ENCODE measurements at places on chromosomes 4 and X.

- no peak for DNase-seq
Measured at GRCh38 chr4:71711044-71711984, 72.6 kb downstream of the GC start.

DNA sequence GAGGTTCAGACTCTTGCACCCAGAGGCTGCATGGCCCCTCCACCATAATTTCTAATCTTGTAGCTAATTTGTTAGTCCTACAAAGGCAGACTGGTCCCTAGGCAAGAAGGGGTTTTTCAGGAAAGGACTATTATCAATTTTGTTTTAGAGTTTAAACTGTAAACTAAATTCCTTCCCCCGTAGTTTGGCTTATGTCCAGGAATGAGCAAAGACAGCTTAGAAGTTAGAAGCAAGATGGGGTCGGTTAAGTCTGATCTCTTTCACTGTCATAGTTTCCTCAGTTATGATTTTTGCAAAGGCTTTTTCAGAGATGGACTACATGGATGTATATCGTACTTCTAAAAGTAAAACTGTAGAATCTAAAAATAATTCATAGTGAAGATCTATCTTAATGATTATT, 258.1 kb upstream of the IL1RAPL1 start:
- no peak for DNase-seq

DNA sequence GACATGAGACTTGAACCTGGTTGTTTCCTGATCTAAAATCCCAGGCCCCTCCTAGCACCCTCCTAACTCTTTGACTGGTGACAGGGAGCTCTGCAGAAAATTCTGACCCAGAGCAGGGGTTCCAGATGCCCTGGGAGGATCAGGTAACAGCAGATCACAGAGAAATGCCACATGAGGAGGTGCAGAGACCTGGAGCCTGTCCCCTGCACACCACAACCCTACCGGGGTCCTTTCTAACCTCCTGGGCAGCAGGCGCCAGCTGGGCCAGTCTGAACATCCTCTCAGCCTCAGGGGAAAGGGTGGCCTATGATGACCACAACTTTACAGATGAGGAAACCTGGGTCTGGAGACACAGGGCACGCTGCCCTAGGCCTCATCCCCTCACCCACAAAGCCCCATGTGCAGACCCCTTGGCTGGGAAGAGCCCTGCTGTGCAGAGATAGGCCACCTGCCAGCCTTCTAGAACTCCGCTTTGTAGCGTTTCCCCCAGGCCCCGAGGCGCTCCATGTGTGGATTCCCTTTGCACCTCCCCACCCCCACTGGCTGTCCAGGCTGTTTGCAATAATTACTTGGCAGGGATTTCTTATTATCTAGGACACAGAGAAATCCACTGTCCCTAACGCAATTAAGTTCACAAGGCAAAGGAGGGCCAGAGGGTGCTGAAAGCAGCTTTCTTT, 36.5 kb downstream of the WDR1 start:
- DNase-seq, result no peak

DNA sequence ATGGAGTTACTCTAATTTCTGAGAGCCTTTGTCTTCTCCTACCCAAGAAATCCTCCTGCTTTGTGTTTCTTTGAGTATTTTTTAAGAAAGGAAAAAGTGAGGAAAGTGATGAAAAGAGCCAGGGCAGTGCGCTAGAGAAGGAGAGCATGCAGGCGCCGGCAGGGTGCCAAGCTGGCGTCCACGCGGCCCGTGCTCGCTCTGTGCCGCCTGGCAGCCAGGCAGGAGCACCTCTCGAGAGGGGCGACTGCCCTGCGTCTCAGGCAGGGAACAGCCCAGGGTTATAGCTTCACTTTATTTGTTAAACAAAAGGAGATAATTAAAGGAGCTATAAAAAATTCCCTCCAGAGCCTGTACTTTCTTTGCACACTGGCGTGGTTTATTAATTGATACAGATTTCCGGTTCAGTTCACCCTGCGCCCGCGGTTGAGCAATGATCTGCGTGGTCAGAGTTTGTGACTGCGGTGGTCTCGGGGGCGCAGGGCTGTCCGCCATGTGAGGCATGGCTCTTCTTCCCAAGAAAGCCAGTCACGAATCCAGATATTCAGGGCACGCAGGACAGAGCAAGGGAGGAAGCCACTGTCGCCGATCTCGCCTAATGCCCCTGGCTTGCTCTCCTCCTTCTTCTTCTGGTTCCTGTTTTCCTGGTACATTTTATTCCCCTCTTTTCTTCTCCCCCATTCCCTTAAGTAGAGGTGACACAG, 110.8 kb upstream of the PAQR3 start:
- DNase-seq, result no peak

DNA sequence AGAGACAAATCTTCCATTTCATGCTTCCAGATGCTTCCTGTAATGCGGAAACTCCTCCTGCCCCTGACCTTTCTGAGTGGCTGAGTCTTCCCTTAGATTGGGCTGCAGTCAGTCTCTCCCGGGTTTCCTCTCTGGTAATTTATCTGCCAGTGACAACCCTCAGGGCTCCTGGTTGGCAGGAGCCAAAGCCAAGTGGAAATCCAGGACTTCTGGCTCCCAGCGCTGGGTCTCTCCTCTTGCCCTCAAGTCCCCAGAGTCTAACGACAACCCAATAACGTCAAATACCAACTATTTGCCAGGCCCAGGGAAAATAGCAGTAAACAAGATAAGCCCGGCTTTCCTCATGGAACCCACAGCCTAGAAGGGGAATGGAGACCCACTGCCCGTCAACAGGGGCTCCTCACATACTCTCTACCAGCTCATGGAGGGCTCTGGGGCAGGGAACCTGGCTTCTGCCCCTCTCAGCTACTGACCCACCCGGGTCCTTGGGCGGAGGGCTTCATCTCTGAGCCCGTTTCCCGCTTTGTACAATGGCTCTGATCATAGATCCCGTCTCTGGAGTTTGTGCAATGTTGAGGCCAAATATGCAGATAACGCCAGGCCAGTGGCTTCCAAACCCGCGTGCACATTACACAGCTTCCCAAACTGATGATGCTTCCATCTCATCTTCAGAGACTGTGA, 1.1 kb upstream of the TBC1D14 start:
- no peak for DNase-seq

GRCh38 chr4:37754410-37755185, 68.4 kb upstream of the RELL1 start:
- DNase-seq, result no peak
